B cell (primary cell): ENCODE measurements at places on chromosomes 5 and 9. TPM values are rescaled to one million over a fixed set of nuclear protein-coding genes. Genes with fewer than 3 reads are reported as not detected.

ADGRV1 gene
- 0.10 TPM in 1 of 2 replicates, not detected in the other for total RNA-seq

ADAMTS2 gene
- not detected in 2 replicates for total RNA-seq

KIF24 gene
- 0.79 and 0.87 TPM in 2 replicates for total RNA-seq

NIPAL4 gene
- 3.1 and 4.6 TPM in 2 replicates for total RNA-seq

SLC4A9 gene
- total RNA-seq = not detected in 2 replicates

LYRM7 gene
- total RNA-seq = 11.6 and 12.3 TPM in 2 replicates

ACTBL2 gene
- total RNA-seq = not detected in 2 replicates

CYSRT1 gene
- total RNA-seq = 0.22 and 0.32 TPM in 2 replicates

TSTD2 gene
- total RNA-seq = 29.2 and 31.1 TPM in 2 replicates

CARD9 gene
- 0.44 and 0.57 TPM in 2 replicates for total RNA-seq

CCDC171 gene
- 5.1 and 6.3 TPM in 2 replicates for total RNA-seq

PCDHGA4 gene
- total RNA-seq = 1.1 TPM in 2 replicates

NPR3 gene
- total RNA-seq = not detected in 2 replicates

SPINK6 gene
- not detected in 2 replicates for total RNA-seq

ANGPTL2 gene
- total RNA-seq = not detected in 2 replicates

GDF9 gene
- total RNA-seq = 0.51 and 0.67 TPM in 2 replicates

FSTL4 gene
- total RNA-seq = 6.5 and 6.7 TPM in 2 replicates

HSD17B4 gene
- total RNA-seq = 112 and 114 TPM in 2 replicates

GABBR2 gene
- not detected in 2 replicates for total RNA-seq

CDHR2 gene
- total RNA-seq = 1.7 TPM in 2 replicates

KLF4 gene
- total RNA-seq = 3.7 and 3.8 TPM in 2 replicates

HCN1 gene
- total RNA-seq = not detected in 2 replicates
